IMR-90 (cell line): ENCODE measurements at places on chromosomes 2 and 18.

GRCh38 chr2:44480068-44480467, 118.3 kb downstream of the CAMKMT start:
- H3K27ac ChIP-seq, result no peak overlapping the region
- H3K4me1 ChIP-seq, result no peaks in the 10 kb centered on the region
- DNase-seq, result no peak
- no peaks in the 10 kb centered on the region for H3K36me3 ChIP-seq
- no peaks in the 10 kb centered on the region for H3K27me3 ChIP-seq

GRCh38 chr18:28691496-28691840, 514.5 kb upstream of the CDH2 start:
- H3K4me3 ChIP-seq, result no peak overlapping the region
- no peak overlapping the region for H3K27ac ChIP-seq
- H3K36me3 ChIP-seq, result no peaks in the 10 kb centered on the region
- H3K27me3 ChIP-seq, result no peaks in the 10 kb centered on the region
- no peak for DNase-seq

- DNase-seq, result peak; percentile 95
- peaks cover 8% of the 10 kb centered on the region for H3K4me1 ChIP-seq
- no peaks in the 10 kb centered on the region for H3K36me3 ChIP-seq
- no peak overlapping the region for H3K4me3 ChIP-seq
Observed at GRCh38 chr2:180523621-180524340, 456.6 kb upstream of the UBE2E3 start.

DNA sequence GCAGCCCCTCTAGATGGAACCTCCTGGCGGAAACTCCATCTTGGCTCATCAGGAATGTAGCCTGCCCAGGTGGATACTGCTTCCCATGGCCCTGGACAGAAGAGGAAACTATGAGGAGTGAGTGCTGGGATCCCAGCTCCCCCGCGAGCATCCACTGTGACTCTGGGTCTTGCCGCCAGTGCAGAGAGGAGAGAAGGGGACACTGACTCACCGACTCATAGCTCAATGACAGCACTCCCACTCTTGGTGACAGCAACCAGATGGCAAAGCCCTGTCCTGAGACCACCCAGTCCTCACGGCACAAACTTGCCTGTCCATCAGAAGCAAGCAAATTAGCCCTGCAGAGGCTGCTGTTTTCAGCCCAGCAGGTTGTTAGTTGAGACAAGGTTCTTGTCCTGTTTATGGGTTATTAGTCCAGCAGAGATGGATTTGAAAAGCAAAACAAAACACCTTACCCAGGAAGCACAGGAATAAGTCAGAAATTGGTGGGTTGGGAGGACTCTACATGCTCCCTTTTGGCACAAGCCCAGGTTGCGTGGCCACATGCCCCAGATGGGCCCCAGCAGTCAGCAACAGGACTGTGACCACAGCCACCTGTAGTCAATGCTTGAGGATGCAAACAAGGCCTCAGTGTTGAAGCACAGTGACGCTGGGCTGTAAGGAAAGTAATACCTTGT, 111.5 kb upstream of the GLI2 start:
- no peaks in the 10 kb centered on the region for H3K36me3 ChIP-seq
- no peak for DNase-seq
- no peak overlapping the region for H3K4me3 ChIP-seq
- peaks cover 2% of the 10 kb centered on the region; the same call in 1 of the 2 replicates for H3K4me1 ChIP-seq
- H3K27me3 ChIP-seq, result peaks cover 18% of the 10 kb centered on the region; the same call in 1 of the 2 replicates

- H3K27ac ChIP-seq, result no peak overlapping the region
- DNase-seq, result no peak
- no peaks in the 10 kb centered on the region for H3K4me1 ChIP-seq
- H3K4me3 ChIP-seq, result no peak overlapping the region
Observed at GRCh38 chr2:193566886-193567285, 1372.2 kb upstream of the TMEFF2 start.

DNA sequence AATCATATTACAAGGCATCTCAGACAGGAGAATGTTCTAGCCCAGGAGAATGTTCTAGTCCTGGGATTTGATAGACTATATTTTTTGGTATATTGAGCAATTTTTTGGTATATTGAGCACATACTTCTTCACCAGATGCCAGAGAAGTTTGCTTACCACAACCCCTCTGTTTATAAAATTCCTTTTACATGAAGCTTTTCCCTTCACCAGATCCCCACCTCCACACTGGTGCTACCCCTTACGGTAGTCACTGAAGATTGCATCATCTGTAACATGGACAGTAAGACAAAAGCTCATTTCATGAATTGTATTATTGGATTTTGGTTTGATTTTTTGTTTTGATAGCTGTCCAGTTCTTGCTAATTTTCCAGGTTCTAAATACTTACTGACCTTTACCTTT, 7.2 kb upstream of the HNMT start:
- peak; percentile 97 for DNase-seq
- H3K4me3 ChIP-seq, result no peak overlapping the region
- H3K4me1 ChIP-seq, result peaks cover 5% of the 10 kb centered on the region
- peak overlapping the region; percentile 67; the same call in 1 of the 2 replicates for H3K27ac ChIP-seq

DNA sequence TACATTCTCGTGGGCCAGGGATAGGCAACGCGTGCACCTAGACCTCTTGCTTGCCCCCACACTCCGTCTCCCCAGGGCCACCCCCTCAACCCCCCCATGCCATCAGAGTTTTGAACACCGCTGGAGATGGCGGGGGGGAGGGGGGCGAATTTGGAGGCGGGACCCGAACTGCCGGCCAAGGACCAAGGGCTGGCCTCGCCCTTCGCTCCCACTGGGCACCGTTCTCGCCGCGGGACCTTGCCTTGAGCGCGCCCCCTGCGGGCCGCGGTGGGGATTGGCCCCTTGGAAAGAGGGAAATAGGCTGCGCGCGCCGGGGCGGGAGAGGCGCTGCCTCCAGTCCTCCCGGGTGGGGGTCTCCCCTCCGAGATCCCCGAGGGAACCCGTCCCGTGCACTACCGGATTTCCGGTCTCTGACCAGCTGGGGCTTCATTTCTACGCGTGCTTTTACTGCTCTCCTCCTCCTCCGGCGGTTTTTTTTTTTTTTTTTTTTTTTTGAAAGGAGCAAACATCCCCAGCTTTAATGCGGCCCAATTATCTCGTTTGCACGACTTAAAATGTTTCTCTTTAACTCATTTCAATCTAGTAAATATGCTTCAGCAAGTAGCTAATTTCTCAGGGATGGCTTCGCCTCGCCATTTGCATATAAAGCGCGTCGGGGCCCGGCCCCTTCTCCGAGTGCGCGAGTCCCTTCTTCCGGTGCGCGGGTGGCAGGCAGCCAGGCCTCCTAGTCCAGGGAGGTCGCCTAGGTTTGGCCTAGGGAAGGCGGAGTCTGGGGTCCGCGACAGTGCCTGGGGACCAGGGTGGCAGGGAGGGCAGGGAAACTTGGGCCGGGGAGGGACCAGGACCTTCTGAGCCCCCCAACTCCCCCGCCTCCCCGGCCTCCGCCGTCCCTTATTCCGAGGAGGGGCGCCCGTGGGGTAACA, 10.0 kb upstream of the GBX2 start:
- H3K27ac ChIP-seq, result no peak overlapping the region; the same call in 1 of the 2 replicates
- H3K4me3 ChIP-seq, result peak overlapping the region; percentile 32
- DNase-seq, result peak; percentile 30
- peaks cover 25% of the 10 kb centered on the region for H3K27me3 ChIP-seq

GRCh38 chr2:33354981-33355380, 121.5 kb upstream of the RASGRP3 start:
- H3K27me3 ChIP-seq, result no peaks in the 10 kb centered on the region
- H3K4me1 ChIP-seq, result no peaks in the 10 kb centered on the region
- H3K4me3 ChIP-seq, result no peak overlapping the region
- H3K27ac ChIP-seq, result no peak overlapping the region

- peak overlapping the region; percentile 68 for H3K27ac ChIP-seq
- peaks cover 2% of the 10 kb centered on the region; the same call in 1 of the 2 replicates for H3K36me3 ChIP-seq
- no peak overlapping the region for H3K4me3 ChIP-seq
- H3K4me1 ChIP-seq, result peaks cover 14% of the 10 kb centered on the region
- no peaks in the 10 kb centered on the region for H3K27me3 ChIP-seq
Observed at GRCh38 chr2:127637236-127637630, 8.7 kb upstream of the GPR17 start.

- DNase-seq, result no peak
- H3K36me3 ChIP-seq, result no peaks in the 10 kb centered on the region
- no peaks in the 10 kb centered on the region for H3K4me1 ChIP-seq
- no peak overlapping the region for H3K27ac ChIP-seq
Observed at GRCh38 chr18:31783059-31783458, 22.4 kb upstream of the SLC25A52 start.

GRCh38 chr2:49241501-49241900, 87.2 kb upstream of the FSHR start:
- no peaks in the 10 kb centered on the region for H3K27me3 ChIP-seq
- DNase-seq, result peak; percentile 32
- peak overlapping the region; percentile 49; the same call in 1 of the 2 replicates for H3K27ac ChIP-seq
- H3K36me3 ChIP-seq, result no peaks in the 10 kb centered on the region
- peaks cover 8% of the 10 kb centered on the region for H3K4me1 ChIP-seq
- H3K4me3 ChIP-seq, result no peak overlapping the region

GRCh38 chr2:162915858-162916257, 77.3 kb upstream of the KCNH7 start:
- H3K27ac ChIP-seq, result no peak overlapping the region
- H3K27me3 ChIP-seq, result no peaks in the 10 kb centered on the region
- DNase-seq, result no peak

GRCh38 chr2:98559581-98559980, 48.7 kb downstream of the COA5 start:
- H3K4me3 ChIP-seq, result no peak overlapping the region
- DNase-seq, result peak; percentile 27
- H3K27ac ChIP-seq, result no peak overlapping the region; the same call in 1 of the 2 replicates
- peaks cover 18% of the 10 kb centered on the region for H3K36me3 ChIP-seq
- H3K4me1 ChIP-seq, result peaks cover 14% of the 10 kb centered on the region

GRCh38 chr2:79906139-79906890, 393.5 kb downstream of the CTNNA2 start:
- H3K27me3 ChIP-seq, result no peaks in the 10 kb centered on the region
- no peak overlapping the region for H3K27ac ChIP-seq
- no peaks in the 10 kb centered on the region for H3K36me3 ChIP-seq
- no peaks in the 10 kb centered on the region for H3K4me1 ChIP-seq
- H3K4me3 ChIP-seq, result no peak overlapping the region
- DNase-seq, result no peak

DNA sequence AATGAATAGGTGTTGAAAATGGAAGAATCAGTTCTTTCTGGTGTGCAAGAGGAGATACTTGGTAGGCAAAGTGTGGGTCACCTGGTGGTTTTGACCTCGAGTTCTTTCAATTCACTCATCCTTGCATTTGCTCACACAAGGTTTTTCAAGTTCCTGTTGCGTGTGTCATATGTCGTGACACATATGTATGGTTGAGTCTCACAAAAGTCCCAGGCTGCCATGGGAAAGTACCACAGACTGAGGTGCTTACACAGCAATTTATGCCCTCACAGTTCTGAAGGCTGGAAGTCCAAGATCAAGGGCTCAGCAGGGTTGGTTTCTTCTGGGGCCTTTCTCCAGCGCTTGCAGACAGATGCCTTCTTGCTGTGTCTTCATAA, 64.4 kb downstream of the NCK2 start:
- peaks cover 10% of the 10 kb centered on the region for H3K4me1 ChIP-seq
- H3K27me3 ChIP-seq, result no peaks in the 10 kb centered on the region
- H3K27ac ChIP-seq, result no peak overlapping the region
